Esophagus muscularis mucosa (tissue), 4 donors: ENCODE measurements at places on chromosomes 3 and 15. TPM values are rescaled to one million over a fixed set of nuclear protein-coding genes. Genes with fewer than 3 reads are reported as not detected.

TLNRD1 gene
- 15.8 TPM for total RNA-seq

OXTR gene
- total RNA-seq: 2.4 TPM

DNA sequence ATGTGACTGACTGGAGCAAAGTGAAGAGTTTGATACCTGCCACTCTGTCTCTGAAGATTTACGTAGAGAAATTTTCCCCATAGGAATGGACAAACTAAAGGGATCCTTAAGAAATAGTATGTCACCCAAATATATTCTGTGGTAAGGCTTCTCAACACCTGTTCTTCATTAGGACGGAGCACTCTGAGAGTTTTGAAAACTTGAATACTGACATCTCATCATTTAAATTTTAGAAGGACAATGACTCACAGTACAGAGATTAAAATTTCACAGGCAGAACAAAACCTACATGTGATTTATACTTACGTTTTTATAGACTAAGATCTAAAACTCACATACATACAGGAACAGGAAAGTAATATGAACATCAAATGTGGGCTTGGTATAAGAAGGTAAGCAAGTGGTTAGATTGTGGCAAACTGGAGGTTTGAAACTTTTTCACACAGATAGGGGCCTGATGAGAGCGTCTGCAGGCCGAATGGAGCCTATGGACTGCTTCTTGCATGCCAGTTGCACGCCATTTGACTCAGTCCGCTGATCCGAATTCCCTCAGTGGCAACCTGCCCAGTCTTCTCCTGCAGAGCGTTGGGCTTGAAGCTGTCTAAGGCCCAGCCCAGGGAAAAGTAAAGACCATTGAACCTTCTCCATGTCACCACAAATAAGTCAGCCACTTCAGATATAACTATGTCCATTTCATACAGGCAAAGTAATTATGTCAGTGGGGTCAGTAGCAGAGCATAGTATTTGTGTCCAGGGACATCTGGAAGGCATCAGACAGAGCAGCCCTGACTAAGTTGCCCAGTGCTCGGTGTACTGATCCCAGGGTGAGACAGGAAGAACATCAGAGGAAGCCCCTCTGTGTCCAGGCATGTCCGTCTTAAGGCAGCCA, 45.7 kb downstream of the ZBTB38 start:
- DNase-seq: no peak

DNA sequence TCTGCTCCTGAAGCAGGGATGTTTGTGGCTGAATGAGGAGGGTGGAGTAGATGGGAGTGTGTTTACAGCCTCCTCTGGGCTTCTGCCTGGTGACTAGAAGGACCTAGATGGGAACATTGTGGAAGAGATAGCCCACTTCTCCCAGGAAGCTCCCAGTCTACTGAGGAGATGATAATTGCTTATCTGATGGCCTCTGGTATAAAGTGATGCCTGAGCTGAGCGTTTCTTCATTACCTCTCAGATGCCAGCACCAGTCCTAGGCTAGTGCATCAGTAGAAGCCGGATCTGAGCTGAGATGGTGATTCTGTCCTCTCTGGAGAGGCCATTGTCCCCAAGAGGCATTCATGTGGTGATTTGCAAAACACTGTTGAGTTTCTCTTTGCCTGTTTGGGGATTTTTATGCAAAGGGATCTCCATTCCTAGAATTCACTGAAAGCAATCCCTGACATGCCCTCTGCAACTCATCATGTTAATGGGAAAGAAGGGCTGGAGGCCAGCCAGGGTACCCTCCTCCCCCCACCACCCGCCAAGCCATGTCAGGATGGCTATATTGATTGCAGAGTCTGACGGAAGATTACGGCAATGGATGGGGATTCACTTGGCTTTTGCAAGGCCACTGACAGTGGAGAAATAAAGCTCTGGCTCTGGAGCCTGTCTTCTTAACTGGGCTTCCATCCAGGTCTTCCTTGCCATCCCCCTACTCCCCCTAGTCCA, 166.4 kb upstream of the ROPN1 start:
- no peak for DNase-seq

GHSR gene
- total RNA-seq: not detected

MUSTN1 gene
- total RNA-seq: 17.7 TPM

DNA sequence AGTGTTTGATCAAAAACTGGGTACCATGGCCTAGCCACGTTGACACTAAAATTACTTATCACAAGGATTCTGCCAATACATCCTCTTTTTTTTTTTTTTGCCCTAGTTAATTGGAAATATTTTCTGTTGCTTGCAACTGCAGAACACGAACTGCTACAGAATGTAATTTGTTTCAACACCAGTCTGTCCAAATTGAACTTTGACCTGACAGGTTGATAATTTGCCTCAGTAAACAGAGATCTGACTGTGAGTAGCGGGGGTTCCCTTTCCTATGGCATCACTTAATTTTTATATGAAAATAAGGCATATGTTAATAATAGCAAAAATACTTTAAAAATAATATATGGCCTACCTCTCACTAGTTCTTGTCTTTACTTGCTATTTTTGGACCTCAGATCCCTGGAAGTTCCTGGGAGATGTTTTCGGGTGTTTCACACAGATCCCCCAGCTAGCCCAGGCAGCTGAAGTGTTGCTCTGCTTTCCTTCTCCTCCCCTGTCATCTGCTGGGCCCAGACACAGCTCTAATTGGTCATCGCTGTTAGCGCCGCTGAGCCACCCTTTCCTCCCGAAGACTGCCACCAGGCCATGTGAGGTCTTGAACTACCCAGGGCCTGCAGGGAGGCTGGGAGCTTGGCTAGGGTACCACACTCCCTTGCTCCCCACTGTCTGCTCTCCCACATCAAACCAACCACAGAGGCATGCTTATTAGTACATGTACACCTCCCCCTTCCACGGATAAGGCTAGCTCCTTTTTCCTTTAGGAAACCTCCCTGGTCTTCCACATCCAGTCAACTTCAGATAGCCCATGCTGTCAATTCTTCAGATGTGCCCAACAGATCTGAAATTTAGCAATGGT, 89.8 kb upstream of the RNF7 start:
- DNase-seq: no peak

DNA sequence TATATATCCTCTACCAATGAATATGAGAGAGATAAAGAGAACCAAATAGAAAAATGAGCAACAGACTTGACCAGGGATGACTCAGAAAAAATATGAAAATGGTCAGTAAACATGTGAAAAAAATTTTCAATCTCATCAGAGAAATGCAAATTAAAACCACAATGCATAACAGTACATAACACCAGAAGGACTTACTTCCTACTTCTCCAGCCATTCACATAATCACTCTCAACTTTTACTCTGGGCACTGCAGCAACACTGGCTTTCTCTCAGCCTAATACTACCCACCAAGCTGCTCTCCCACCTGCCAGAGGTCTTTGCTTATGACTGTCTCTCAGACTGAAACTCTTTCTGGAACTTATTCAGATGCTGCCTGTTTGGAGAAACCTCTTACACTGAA, 49.4 kb downstream of the DPH6 start:
- no peak for DNase-seq

PLA2G4F gene
- total RNA-seq: not detected

GRCh38 chr3:171813897-171814460, 3.7 kb upstream of the PLD1 start:
- DNase-seq: no peak

- DNase-seq: no peak
Observed at GRCh38 chr15:55526559-55527036, 18.6 kb upstream of the DNAAF4 start.

GRCh38 chr3:134794950-134795745, at the start of gene EPHB1:
EPHB1 (plus strand) TSS chr3:134795260.
- peak; percentile 95 for DNase-seq

DNA sequence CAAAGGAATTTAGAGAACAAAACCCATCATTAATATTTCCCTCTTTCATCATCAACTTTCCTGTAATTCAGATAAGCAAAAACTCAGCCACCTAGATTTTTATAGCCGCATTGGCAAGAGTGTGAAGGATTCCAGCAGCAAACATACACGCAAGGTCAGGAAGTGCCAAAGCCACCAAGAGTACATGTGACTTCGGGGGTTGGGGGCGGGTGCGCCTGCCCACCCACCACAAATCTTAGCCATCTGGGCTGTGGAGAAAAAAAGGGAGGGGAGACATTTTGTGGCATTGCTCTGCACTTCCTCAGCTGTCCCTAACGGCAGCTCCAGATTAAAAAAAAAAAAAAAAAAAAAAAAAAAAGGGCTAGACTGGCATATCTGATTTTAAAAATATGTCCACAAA, 148.4 kb downstream of the TNIK start:
- no peak for DNase-seq
